ENCODE measurements at places on chromosomes 16 and 17. TPM values are rescaled to one million over a fixed set of nuclear protein-coding genes. Genes with fewer than 3 reads are reported as not detected.

The PRSS36 gene
- total RNA-seq: 0.76 TPM

The GDPD3 gene
- 3.2 TPM for total RNA-seq

The SEBOX gene
- total RNA-seq: not detected

DNA sequence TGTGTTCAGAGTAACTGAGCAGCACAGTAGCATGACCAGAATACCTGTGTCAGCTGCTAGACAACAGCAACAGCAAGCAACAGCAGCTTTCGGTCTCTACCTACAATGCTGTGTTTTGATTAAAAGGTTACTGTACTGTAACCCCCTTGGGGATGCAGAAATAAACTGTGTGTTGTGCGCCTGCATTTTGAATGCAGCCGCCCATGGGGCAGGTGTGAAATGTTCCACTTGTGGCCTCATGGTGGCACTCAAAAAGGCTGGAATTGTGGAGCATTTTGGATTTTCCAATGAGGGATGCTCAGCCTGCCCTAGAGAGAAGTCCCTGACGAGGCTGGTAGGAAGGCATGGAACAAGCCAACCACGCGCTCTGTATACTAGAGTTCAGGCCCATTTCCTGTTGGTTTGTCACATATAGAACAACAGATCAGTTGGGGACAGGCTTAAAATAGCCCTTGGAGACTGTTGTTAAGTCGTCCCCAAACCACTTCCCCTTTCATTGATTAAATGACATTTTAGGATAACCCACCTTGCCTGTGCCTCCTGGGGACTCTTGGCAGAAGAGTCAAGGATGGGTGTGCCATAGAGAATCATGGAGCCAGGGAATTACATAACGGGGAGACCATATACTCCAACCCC is 27.1 kb downstream of the SCPEP1 start:
- DNase-seq: no peak

DNA sequence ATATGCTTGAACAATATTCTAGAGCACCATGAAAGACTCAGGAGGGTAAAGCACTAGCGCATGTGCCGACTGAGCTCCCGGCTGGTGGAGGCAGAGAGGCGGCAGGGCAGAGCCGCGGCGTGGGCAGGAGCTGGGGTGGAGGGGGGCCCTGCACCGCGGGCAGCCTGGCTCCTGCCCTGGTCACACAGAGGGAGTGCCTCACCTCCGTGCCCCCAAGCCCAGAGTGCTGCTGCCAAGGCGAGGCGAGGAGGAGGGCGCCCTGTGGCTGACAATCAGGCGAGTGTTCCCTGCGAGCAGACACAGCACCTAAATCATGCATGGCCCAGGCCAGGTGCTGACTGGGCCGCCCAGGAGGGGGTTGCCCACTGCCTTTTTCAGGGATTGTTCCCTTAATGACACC is 105.8 kb upstream of the TNRC6C start:
- DNase-seq: peak; percentile 80

GRCh38 chr17:69883120-69883519 is 191.9 kb upstream of the KCNJ16 start:
- no peak for DNase-seq

Data from osteocyte (in vitro differentiated cells).